ENCODE measurements at places on chromosomes 6 and 20. TPM values are rescaled to one million over a fixed set of nuclear protein-coding genes. Genes with fewer than 3 reads are reported as not detected.

Gene SIRPB2
- total RNA-seq, result not detected

Gene FNDC1
- not detected for total RNA-seq

Gene STMND1
- not detected for total RNA-seq

Gene DNPH1
- 80.3 TPM for total RNA-seq

Gene PREX1
- 39.2 TPM for total RNA-seq

Gene ZSCAN12
- 7.6 TPM for total RNA-seq

Gene DDRGK1
- total RNA-seq, result 52.2 TPM

Gene NPEPL1
- total RNA-seq, result 13.6 TPM

Gene C6orf15
- not detected for total RNA-seq

Data from activated CD4-positive, alpha-beta T cell treated with anti-CD3 and anti-CD28 coated beads for 36 hours (primary cell).